ENCODE measurements at places on chromosomes 5 and 9. TPM values are rescaled to one million over a fixed set of nuclear protein-coding genes. Genes with fewer than 3 reads are reported as not detected.

DNA sequence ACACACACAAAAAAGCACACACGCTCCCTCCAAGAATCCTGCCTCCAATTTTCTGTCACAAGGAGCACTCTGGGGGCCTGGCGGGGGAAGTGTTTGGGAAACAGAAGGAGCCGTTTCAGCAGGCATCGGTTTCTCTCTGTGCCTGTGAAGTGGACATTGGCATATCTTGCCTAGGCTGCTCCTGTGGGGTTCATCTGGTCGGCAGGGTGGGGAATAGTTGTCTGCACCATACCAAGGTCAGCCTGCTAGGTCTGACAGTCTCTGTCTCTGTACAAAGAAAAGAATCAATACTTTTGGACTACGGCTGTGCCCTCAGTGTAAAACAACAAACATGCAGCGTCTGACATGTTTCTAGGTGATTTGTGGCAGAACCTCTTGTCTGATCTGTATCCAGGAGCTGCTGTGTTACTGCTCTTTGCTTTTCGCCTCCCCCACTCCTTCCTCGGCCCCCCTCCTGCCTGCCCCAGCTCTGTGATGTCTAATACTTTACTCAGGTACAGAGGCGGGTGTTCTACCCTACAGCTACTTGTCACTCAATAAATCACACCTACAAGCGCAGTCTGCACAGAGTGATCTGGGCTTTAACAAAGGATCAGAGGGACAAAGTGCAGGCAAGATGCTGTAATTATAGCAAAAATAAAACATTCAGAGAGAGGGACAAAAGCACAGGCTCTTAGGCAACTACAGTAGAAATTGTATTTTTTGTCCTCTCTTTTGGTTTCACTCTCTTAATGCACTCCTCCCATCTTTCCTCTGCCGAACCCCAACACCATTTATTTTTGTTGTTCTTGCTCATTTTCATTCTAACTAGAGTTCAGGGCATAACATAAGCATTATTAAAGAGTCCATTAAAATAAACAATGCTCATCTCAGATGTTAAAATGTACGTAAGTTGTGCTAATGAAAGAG lies 216.7 kb downstream of the BNC2 start:
- no peak for DNase-seq

GRCh38 chr5:143771602-143772001 lies 40.4 kb upstream of the HMHB1 start:
- no peak for DNase-seq

DNA sequence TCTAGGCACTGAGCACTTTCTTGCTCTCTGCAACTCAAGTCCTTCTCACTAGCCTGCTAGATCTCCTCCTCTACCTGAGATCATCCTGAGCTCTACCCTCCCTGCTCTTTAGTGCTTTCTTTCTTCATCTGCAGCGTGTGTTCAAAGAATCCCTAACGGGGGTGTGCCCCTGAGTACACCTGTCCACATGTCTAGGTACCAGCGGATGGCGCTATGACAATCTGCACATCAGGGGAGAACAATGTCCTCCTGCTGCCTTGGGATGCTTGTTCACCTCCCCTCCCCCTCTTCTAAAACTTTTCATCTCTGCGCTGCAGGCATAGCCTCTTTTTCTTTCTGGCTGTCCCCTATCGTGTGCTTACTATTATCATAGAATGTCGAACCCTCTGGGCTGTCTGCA lies 42.7 kb downstream of the PTPN3 start:
- DNase-seq: no peak

GRCh38 chr9:126829035-126829434 lies 24.2 kb downstream of the ZBTB43 start:
- DNase-seq: no peak

Gene SWI5
- total RNA-seq: 16.0 TPM

Gene SPAAR
- 25.3 TPM for total RNA-seq
